ENCODE measurements at places on chromosomes 16 and 17.
A peak's percentile ranks its signal among the peaks of the same experiment; 100 is the strongest.

DNA sequence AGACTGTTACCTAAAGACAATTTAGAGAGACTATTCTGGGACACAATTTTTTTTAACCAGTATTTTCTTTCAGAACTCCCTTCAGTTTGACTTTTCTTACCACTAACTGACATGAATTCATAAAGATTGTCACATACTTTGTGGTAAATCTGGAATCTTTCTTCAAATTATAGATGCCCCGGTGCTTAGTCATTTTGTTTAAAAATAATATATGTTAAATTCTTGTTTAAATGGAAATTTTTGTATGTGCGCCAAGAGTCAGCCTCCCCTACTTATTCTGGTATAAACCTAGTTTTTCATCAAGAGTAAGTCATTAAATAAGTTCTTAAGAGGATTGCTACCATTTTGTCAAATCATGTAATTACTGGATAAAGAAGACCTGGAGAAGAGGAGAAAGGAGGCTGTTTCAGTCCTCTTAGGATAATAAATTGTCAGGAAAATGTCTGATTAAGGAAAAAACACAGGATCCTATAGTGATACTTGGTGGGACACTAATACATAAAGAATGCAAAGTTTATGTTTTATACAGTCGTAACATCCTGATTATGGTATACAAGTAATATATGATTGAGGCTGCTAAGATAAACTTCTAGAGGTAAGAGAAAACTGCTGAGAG lies 424.4 kb downstream of the PMP22 start:
- no peak for DNase-seq

GRCh38 chr16:64910356-64910755 lies 211.5 kb downstream of the CDH11 start:
- no peak for DNase-seq

- DNase-seq: no peak
Measured at GRCh38 chr17:29102046-29102445, 59.1 kb downstream of the PIPOX start.

DNA sequence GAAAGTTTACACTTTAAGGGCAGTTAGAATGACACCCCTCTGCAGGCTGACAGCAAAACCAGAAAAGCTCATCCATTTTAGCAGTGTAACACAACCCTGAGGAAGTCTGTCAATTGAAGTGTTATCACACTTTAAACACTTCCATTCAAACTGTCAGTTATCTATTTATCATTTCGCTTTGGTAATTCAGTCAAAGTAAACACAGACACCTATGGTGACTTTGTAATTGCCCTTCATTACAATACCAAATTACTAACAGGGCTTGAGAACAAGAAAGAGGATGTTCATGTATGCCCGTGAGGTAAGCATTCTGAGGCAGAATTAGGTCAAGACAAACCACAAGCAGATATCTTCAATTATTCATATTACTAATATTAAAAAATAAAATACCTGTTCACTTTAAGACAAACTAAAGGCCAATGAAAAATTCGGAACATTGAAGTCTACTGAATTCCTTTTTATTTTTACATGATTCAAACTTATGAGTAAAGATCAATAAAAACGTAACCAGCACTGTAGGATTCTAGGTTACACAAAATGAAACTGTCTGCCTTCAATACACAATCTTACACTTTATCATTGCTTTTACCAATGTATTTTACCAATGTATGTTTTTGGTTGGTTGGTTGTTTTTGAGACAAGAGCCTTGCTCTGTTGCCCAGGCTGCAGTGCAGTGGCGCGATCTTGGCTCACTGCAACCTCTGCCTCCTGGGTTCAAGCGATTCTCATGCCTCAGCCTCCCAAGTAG lies 57.1 kb downstream of the BRIP1 start:
- DNase-seq: no peak

- no peak for DNase-seq
Measured at GRCh38 chr16:89322321-89323119, 105.0 kb downstream of the ZNF778 start.

DNA sequence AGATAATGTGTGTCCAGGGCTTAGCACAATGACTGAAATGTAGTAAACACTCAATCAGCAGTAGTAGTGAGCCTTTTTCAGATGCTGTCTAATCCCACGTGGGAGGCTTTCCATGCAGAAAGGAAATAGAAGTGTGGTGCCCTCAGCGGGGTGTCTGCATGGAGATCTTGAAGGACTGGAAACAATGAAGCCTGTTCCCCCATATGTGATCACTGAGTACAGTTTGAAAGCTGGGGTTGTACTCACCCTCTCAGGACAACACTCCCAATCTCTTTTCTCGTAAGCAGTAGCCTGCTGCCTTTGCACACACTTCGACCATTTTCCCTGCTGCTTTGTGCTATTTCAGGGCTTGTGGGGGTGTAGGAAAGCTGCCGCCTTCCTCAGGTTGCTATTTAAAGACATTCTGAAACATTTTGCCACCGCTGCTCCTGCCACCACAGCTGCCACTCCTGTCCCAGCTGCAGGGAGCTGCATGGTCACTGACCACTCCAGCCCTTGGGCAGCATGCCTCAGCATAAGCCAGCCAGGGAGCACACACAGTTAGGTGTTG lies 40.6 kb upstream of the HAS3 start:
- no peak for DNase-seq

- no peak for DNase-seq
Measured at GRCh38 chr17:43330876-43331639, 67.7 kb upstream of the ARL4D start.

- no peak for DNase-seq
Measured at GRCh38 chr16:20611350-20611902, 35.3 kb upstream of the ACSM2B start.

DNA sequence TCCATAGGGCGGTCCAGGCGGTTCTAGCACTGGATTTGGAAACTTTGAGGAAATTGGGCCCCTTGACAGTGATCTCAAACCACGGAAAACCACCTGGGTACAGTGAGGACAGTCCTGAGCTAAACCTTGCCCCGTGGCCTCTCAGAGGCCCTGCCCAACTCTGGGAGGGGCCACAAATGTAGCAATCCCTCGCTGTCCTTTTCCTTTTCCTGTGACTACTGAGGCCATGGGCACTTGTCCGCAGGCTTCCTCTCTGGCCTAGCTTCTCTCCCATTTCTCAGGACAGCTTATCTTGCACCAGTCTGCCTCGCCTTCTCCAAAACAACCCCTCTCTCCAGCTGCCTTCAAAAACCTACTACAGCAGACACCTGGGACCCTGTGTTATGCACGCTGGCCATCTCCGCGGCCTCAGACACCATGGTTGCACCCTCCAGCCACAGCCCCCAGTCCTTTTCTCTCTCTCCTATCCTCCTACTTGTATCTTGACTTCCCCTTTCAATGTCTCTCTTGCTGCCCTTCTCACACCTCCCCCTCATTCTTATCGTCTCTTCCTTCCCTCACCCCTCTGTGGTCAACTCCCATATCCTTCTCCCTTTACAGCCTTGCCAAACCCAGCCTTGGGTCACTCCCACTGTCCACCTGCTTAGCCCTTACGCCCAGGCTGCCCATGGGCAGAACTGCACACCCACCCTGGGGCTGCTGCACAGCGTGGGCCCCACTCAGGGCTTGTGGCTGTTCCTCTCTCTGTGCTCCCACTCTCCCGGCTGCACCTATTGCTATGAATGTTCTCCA lies 7.6 kb downstream of the SCPEP1 start:
- no peak for DNase-seq

DNA sequence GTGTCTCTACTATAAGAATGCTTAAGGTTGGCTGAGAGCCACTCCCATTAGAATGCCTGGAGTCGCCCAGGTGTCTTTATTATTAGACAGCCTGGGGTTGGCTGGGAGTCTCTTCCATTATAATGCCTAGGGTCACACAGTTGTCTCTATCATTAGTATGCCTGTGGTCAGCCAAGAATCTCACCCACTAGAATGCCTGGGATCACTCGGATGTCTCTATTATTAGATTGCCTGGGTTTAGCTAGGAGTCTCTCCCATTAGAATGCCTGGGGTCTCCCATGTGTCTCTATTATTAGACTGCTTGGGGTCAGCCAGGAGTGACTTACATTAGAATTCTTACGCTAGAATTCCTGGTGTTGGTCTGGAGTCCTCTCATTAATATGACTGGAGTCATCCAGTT lies 2255.3 kb downstream of the TP53TG3F start:
- no peak for DNase-seq

DNA sequence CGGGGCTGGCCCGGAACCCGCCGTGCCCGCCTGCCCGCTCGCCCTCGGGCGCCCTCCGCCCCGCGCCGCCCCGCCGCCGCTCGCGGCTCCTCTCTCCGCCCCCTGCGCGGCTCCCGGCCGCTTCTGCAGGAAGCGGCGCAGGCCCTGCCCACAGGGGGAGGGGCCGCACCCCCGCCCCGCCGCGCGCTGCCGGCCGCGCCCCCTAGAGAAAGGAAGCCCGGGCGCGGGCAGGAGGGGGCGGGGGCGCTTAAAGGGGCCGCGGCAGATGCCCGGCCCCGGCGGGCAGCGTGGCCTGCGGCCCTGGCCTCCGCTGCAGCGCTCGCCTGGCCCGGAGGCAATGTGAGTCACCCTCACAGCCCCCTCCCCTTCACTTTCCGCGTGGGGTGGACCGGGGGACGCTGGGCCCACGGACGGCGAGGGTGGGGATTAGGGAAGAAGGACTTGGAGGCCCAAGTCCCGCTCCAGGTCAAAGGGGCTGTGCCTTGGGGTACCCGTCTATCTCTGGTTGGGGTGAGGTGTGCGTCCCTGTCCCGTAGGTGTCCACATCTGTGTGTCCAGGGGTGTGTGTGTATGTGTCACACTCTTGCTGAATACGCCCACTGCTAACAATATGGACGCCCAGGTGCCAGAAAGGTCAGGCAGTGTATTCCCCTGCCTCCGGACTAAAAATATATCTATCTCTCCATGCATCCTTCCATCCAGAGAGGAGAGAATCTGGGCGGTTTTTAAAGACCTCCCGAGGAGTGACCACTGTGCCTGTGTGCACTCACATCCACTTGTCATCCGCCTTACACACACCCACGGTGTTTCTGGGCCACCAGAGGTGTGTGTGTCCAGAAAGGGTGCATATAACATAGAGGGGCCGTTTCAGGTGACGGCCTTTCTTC lies at the start of gene GIT1:
Gene GIT1 (minus strand): TSS at position 125 of the 887 bp plus-strand sequence. CDS start 270 bp downstream, outside the sequence.
- peak; percentile 85 for DNase-seq

GRCh38 chr16:30382111-30382881 lies at the start of gene SEPTIN1:
TSS of gene SEPTIN1 (minus strand) at chr16:30382561. CDS start at chr16:30382542, 19 bp downstream.
- DNase-seq: peak; percentile 78

- DNase-seq: no peak
Measured at GRCh38 chr17:43587647-43588046, 41.5 kb upstream of the ETV4 start.

GRCh38 chr17:17725752-17726457 lies 44.6 kb downstream of the RAI1 start:
- no peak for DNase-seq

DNA sequence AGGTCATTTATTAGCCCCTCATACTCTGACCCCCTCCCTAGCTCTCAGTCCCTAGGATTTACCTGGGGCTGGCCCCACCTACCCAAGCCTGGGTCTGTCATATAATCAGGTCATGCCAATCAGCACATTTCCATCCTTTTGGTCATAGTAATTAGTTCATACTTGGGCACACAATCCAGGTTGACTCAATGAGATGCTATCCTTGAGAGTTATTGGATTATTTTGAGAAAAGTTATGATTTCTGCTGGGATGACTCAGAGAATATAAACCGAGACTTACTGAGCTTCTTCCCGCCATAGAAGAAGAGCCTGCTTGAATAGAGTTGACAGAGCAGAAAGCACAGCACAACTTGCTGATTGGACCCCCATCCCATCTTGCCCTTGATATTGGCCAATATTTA lies 331.5 kb downstream of the CBLN1 start:
- DNase-seq: no peak

DNA sequence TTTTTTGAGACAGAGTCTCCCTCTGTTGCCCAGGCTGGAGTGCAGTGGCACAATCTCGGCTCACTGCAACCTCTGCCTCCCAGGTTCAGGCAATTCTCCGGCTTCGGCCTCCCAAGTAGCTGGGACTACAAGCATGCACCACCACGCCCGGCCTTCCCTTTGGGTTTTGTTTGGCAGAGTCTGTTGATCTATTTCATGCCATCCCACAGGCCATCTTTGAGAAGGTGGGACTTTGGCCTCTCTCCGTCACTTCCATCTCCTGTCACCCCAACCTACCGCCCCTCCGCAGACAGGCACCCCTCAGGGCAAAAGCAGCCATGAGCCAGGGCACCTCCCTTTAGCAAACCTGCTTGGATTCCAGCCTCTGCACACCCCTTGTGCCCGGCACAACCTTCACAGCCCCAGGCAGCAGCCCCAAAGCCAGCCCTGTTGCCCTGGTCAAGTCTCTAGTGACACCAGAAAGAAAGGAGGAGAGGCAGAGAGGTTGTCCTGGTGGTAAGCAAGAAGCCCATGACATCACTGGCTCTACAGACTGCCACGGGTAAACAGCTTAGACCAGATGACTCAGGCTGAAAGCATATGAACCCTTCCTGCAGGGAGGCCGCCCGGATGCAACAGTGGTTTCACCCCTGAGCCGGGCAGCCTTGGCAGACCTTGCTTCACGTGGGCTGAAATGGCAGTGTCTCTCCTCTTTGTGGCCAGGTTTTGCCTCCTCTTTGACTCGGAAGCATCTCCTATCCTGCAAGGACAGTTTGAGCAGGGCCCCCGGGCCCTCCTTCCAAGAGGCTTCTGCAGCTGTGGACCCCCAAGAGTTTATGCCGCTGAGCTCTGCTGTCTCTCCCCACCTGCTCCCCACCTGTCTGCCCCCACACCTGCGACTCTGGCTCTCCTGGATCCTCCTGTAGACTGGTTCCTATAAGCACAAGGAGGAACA lies 8.1 kb upstream of the TIMP2 start:
- DNase-seq: peak; percentile 63

- DNase-seq: no peak
Measured at GRCh38 chr16:84348386-84348888, 19.9 kb upstream of the ATP2C2 start.

DNA sequence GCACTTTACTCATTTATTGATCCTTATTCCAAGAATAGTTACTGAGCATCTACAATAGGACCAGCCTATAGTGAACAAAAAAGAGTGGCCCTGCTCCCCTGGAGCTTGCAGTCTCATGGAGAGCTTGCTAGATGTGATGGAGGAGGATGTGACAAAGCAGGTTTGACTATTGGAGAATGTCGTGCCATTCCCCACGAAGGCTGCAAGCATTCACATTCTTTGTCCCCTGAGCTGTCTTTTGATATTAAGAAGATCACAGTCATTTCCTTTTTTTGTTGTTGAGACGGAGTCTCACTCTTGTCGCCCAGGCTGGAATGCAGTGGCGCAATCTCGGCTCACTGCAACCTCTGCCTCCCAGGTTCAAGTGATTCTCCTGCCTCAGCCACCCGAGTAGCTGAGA lies 115.0 kb upstream of the ADAMTS18 start:
- no peak for DNase-seq
